ENCODE measurements at places on chromosomes 4 and X.

DNA sequence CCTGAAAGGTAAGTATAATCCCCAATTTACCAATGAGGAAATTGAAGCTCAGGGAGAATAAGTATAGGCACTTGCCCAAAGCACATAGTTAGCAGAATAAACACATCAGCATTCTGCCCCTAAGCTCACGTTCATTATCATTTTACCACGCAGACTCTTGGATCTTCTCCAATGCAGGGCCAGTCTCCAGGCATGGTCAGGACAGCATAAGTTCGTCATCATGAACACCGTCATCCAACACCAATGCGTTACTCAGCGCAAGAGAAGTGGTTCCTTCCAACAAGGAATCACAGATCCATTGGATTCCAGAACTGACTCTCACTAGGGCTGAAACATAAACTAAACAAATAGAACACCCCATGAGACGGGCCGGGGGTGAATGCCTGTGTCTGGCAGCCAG is 86.5 kb upstream of the GPM6B start:
- no peak for DNase-seq

DNA sequence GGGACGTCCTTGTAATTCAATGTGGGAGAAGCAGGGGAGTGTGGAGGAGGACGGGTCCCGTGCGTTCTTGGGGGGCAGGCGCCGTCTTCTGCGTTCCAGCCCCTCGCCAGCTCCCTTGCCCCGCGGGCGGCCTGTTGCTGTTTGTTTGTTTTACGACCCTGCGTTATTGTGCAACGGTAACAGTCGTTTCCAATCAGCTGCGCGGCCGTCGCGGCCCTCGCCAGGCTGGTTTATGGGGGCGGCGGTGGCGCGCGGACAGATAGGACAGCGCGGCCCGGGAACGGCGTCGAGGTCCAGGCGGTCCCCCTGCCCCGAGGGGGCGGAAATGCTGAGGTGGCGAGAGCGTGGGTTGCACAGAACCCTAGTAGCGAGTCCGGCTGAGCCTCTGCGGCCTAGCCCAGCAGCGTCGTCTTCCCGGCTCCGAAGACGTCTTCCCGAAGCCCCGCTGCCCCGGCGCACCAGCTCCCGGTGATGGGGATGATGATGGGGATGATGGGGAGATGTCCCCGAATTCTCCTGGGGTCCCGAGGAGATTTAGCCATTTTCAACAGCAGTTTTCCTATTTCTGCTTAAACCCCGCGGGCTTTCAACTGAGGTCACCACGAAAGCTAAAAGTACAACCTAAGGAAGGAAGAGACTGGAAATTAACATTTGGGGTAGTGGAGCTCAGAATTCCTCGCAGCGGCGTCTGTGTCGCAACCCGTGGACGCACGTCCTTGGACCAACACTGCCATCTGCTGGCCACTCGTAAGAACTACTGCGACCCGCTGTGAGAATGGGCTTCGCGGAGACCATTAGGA is 4.8 kb downstream of the PDGFRA start:
- peak; percentile 92 for DNase-seq

- no peak for DNase-seq
Measured at GRCh38 chr4:165718660-165719059, 154.4 kb upstream of the TLL1 start.

DNA sequence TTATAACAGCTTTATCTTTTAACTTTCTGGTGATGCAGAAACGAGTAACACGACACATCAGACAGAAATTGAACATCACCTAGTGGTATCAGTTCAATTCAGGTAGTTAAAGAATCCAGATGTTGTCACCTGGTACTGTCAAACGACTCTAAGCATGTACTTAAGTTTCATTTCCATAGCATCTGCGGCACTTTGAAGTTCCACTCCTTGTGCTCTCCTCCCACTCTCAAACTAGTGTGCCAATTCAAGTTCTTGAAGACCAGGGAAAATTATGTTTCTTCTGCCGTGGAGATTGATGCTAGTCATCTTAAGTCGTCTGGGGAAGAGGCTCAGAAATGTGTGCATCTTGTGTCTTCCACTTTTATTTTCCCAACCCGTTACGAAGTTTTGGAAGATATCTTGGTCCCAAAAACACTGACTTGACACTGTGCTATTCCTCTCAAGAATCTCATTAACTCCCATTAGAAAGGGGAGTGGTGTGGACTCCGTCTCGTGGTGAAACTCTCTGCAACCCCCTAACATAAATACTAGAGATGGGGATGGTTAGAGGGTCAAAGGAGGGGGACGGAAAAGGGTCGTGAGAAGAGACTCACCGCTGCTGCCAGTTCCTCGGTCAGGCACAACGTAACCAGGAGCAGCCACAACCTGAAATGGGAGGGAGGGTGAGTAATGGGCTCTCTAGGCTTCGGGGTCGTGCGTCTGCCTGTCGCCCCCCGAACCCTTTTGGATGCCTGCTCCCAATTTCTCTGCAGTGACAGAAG is 693 bp downstream of the COL4A6 start:
- no peak for DNase-seq
